Right cardiac atrium (tissue), 5 donors: ENCODE measurements at places on chromosomes 2 and 18. TPM values are rescaled to one million over a fixed set of nuclear protein-coding genes. Genes with fewer than 3 reads are reported as not detected.

The ANKAR gene
- total RNA-seq, result 12.0 TPM

The RAB12 gene
- total RNA-seq, result 112 TPM

The TMEM182 gene
- total RNA-seq, result 201 TPM

The NOSTRIN gene
- 33.2 TPM for total RNA-seq

The BOK gene
- total RNA-seq, result 4.6 TPM

The QPCT gene
- 2.2 TPM for total RNA-seq

The IGFBP5 gene
- total RNA-seq, result 318 TPM

The CHST9 gene
- 0.72 TPM for total RNA-seq

The PARD3B gene
- 13.0 TPM for total RNA-seq
